ENCODE measurements at places on chromosomes 4 and X.

DNA sequence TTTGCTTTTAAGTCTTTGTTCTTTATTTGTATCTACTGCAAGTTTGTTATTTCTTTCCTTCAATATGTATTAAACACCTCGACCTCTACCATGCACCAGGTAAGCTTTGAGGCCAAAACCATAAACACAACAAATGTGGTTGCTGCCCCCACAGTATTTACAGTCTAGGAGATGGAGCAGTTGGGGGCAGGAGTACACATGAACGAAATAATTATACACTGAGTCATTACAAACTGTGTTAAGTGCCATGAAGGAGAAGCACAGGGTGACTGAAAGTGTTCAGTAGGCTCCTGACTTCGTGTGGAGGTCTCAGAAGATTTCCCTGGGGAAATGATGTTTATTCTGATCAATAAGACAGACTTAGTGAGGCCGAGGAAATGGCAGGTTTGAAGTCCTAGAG, 30.3 kb downstream of the SLC25A43 start:
- no peak for DNase-seq

- no peak for DNase-seq
Observed at GRCh38 chr4:117134386-117134785, 49.0 kb upstream of the TRAM1L1 start.

DNA sequence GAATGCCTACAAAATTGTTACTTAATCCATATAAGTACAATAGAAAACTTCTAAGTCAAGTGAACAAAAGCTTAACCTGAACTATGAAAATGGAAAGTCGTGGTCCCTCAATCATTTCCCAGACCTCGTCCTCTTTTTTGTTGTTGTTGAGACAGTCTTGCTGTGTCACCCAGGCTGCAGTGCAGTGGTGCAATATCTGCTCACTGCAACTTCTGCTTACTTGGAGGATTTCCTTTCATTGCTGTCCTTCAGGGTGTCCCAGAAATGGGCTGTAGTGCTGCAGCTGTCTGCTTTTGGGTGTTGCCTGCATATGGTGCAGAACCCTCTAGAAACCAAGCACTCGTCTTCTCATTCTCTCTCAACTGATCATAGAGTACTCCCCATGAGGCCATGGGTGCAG, 75.0 kb upstream of the IL2 start:
- no peak for DNase-seq

DNA sequence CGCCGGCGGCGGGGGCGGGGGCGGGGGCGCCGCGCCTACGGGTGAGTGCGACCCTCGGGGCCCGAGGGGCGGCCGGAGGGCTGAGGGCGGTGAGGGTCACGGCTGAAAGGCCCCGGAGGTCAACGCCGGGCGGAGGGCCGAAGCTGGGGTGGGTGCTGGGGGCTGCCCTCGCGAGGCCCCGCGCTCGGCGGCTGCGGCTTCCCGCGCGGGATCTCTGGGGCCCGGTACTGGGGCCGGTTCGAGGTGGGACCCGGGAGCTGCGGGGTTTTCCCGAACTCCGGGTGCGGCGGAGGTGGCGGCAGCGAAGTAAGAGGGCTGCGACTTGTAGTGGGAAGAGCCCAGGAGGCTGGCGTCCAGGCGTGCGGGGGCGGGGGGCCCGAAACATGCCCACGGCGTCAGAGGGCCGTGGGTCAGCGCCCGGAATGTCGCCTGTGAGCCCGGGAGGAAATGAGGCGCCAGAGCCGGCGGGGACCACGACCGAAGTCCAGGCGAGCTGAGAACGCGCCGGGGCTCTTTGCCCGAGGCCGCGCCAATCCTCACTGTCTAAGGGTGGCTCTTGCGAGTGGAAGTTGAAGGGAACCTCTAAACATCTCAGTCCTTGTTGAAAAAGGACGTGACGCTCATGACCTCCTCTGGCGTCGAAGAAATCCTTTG, 407 bp downstream of the IL13RA1 start:
- no peak for DNase-seq

GRCh38 chrX:69362856-69363255, 141.3 kb upstream of the NALF2 start:
- DNase-seq: no peak

GRCh38 chr4:122665161-122665929, 44.5 kb upstream of the IL21 start:
- DNase-seq: no peak

DNA sequence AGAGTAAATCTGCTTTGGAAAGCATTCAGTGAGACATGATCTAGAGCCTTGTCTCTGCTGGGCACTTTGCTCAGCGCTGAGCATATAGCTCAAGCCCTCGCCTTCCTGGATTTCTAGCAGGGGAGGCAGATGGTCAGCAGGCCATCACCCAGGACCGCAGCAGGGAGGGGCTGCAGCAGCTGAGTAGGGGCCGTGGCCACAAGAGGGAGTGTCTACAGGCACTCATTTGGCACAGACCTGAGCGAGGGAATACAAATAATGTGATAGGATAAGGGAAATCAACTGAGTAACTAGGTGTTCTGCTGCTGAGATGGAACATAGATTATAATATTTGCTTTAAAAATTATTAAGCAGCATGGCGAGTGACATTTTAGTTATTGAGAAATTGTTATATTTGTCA, 30.2 kb downstream of the OFD1 start:
- no peak for DNase-seq

DNA sequence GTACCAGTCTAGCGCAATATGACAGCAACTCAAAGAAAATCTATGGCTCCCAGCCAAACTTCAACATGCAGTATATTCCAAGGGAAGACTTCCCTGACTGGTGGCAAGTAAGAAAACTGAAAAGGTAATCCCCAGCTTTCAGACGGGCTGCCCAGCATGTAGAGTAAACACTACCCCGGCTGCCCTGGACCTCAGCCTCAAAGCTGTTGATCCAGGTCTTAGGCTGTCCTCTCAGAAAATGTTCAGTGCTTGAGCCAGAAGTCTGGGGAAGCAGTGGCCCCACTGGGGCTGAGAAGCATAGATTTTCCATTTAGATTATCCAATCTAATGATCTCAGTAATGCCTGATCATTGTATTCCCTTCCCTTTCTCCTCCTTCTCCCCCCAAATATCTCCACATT, 21.9 kb downstream of the BMX start:
- no peak for DNase-seq

GRCh38 chrX:30283456-30284200, 25.6 kb downstream of the NR0B1 start:
- no peak for DNase-seq

GRCh38 chr4:161664740-161665139, 499.1 kb downstream of the FSTL5 start:
- no peak for DNase-seq

DNA sequence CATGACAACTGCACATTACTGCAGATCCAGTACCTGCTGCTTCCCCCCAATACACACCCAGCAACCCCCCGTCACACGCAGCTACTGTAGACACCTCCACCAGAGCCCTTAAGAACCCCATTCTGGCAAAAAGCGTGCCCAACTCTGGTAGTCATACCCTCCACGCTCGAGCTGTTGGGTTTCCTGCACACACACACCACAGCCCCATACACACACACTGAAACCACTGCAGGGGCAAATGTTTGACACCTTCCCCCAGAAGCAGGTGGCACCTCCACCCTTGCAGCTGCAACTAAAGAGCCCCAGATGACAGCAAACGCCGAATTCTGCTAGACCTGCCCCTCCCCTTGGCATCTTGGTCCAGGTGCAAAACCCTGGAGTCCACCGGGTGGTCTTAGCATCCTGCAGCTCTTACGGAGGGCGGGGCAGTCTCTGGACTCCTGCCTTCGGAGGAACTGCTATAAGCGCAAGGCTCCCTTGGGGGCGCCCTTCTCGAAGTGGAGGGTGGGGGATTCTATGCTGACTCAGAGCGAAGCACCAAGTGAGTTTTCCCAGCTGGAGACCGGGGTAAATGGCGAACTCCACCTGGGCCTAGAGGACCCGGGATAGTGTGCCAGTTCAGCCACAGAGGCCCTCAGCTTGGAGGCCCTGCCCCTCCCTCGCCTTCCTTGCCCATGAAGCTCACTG, 1.5 kb downstream of the FRMPD3 start:
- DNase-seq: peak; percentile 38

GRCh38 chrX:27583976-27584375, 6.2 kb upstream of the DCAF8L2 start:
- no peak for DNase-seq

DNA sequence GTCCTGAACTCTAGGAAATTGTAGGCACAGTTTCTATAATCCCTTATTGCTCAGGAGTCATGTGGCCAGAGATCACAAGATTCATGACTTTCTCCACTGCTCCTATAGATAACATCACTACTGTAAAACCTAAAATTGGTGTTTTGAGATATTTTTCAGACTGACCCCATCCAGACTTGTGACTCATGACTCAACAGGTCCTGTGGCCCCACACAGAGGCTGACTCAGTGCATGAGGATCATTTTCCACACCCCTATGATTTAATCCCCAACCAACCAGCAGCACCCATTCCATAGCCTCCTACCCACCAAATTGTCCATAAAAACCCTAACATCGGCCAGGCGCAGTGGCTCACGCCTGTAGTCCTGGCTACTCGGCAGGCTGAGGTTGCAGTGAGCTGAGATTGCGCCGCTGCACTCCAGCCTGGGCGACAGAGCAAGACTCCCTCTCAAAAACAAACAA, 13.2 kb upstream of the XIAP start:
- no peak for DNase-seq

DNA sequence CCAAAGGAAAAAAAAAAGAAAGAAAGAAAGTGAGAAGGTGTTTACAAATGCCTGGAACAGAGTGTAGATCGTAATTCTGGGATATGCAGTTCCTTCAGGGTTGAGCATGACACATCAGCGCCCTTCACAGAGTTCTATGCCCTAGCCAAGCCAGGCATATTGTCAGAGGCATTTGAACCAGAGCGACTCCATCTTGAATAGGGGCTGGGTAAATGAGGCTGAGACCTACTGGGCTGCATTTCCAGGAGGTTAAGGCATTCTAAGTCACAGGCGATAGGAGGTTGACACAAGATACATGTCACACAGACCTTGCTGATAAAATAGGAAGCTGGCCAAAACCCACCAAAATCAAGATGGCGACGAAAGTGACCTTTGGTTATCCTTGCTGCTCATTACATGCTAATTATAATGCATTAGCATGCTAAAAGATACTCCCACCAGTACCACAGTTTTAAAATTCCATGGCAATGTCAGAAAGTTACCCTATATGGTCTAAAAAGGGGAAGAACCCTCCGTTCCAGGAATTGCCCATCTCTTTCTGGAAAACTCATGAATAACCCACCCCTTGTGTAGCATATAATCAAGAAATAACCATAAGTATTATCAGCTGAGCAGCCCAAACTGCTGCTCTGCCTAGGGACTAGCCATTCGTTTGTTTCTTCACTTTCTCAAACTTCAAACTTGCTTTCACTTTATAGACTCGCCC, 23.5 kb upstream of the LRBA start:
- no peak for DNase-seq

- no peak for DNase-seq
Observed at GRCh38 chr4:102298716-102299115, 46.6 kb downstream of the SLC39A8 start.

DNA sequence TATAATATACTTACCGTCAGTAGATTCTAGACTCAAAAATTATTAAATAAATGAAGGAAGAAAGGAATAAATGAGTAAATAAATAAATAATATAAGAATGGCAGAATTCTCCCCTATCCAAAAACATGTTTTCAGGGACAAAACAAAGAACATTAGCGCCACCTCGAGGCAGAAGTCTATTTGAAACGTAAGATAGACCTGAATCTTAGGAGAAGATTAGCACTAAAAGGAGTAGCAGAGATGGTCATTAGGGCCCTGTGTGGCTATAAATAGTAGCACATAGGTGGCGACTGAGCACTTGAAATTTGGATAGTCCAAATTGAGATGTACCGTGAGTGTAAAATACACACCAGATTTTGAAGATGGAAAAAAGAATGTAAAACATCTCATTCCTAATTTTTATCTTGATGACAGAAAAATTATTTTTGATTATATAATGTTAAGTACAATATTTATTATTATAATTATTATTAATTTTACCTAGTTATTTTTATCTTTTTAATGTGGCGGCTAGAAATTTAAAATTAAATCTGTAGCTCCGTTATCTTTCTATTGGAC, 24.3 kb upstream of the SRD5A3 start:
- no peak for DNase-seq

DNA sequence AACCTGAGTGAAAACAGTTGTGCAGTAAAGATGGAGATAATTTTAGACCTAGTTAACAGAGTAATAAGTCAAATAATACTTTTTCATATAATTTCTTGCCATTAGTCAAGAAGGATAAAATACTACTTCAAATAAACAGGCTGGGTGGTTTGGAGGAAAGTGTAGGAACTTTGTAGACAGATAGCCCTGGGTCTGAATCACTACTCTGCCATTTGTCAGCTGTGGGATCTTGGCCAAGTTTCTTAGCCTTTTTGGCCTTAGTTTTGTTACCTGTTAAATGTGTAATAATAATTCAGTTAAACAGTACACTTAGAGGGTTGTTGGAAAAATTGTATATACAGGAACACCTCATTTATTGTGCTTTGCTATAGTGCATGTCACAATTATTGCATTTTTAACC, 163.7 kb downstream of the NPNT start:
- DNase-seq: no peak

DNA sequence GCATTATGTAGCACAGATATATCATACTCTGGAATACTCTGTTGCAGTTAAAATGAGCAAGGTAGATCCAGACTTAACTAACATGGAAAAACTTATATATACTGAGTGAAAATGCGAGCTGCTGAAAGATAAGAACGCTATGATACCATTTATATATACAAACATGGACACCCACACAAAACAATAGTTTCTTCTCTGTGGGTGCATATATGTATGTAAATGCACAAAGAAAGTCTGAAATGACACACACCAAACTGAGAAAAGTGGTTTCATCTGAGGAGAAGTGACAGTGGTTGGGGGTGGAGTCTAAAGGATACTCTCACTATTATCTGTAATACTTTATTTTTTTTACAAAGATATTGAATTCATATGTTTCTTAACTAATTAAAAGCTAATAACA, 12.2 kb upstream of the FGF2 start:
- DNase-seq: no peak

DNA sequence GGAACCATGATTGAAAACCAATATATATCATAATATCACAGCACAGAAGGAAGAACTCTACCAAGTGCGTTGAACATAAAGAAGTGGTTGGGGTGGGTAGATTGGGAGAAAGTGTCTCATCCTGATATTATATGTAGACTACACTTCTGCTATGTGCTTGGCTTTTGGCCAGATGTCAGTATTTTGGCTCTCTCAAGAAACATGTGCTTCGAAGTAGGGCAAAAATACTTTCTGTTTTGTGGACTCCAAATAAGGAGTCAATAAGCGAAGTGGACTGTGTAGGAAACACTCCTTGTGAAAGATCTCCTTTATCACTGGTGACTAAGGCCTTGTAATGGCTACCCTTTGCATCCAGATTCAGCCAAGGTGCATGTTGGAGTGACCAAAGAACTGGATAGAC, 7.8 kb upstream of the HPSE start:
- no peak for DNase-seq

- DNase-seq: no peak
Observed at GRCh38 chr4:169335331-169335730, 64.6 kb upstream of the SH3RF1 start.

GRCh38 chr4:16764622-16765021, 133.8 kb downstream of the LDB2 start:
- DNase-seq: no peak
